Stimulated activated CD8-positive, alpha-beta memory T cell treated with anti-CD3 and anti-CD28 coated beads, Interleukin-15, amount 100 ng/mL, for 24 hours (primary cell): ENCODE measurements at places on chromosomes 6 and 20.
A peak's percentile ranks its signal among the peaks of the same experiment; 100 is the strongest.

- DNase-seq = no peak
Measured at GRCh38 chr6:62059901-62060300, 226.1 kb downstream of the KHDRBS2 start.

- no peak for DNase-seq
Measured at GRCh38 chr6:72363844-72364740, 257.8 kb upstream of the KCNQ5 start.

DNA sequence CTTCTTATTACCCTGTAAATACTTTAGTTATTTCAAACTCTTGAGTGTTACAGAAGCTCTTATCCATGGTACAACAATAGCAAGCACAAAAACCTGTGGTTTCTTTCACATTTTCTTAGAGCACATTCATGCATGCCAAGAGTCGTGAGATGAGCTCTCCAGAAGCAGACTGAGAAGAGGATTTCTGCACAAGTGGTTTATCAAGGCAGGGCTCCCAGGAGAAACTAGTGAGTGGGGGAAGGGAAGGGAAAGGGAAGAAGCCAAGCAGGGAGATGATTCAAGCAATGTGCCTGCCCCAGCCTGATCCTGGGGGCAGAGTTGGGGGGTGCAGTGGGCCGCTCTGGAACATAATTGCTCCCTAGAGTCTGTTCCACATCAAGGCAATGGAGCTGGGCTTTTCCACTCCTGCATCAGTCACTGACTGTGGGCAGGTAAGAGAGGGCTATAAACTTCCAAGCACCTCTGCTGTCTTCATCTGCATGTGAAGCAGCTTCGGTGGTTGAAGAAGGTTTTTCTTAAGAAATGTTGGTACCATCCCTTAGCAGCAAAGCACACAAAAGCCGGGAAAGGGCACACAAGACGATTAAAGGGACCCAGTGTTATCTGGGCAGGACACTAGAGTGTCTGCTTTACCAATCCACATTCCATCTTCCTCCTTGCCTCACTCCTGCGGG, 152.1 kb downstream of the PLCB4 start:
- DNase-seq = no peak

GRCh38 chr20:22779878-22780277, 195.5 kb upstream of the FOXA2 start:
- no peak for DNase-seq

DNA sequence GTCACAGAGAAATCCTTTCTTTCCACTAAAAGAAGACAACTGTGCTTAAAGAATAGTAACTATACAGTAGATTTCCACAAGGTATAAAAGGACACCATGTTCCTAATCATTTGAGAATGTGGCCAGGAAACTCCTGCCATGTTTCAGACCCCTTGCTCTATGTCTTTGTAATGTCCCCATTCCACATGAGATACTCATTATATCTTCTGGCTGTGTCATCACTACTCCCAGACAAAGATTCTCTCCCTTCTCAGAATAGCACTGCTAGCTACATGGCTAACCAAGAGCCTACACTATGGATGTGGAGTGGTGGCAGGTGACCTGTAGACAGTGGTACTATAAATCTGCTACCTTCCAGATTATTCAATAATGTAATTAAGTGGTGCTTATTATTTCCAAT, 218.1 kb upstream of the MCHR2 start:
- DNase-seq = no peak

- DNase-seq = no peak
Measured at GRCh38 chr20:19511931-19512330, 246.1 kb upstream of the RIN2 start.

DNA sequence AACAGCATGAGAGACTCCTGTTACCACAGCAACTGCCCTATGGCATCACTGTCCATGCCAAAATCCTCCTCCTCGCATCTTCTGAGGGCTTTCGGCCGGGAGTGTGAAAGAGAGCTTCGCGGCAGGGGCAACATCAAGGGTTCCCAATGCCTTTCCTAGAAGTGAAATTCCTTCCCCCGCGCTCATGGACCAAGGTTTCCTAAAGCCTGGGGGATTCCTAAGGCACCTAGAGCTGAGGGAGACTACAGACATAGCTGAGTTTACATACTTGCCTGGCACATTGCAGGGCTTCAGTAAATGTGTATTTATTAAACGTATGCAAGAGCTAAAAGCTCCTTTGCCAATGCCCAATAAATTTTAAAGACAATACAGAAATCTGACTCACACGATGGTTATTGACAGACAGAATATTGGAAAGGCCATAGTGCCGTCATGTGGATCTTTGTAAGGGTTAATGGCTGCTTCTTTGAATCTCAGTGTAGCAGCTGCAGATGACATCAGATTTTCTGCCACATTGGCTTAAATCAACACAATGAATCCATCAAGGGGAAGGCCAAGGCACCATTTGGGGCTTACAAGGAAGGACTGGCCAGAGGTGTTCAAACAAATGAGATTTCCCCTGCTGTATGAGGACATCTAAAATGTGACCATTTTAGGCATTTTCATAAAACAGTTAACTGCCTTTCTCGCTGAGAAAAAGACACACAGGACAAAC, 281.2 kb upstream of the JARID2 start:
- DNase-seq = no peak

GRCh38 chr6:113352831-113353230, 504.3 kb upstream of the MARCKS start:
- no peak for DNase-seq

DNA sequence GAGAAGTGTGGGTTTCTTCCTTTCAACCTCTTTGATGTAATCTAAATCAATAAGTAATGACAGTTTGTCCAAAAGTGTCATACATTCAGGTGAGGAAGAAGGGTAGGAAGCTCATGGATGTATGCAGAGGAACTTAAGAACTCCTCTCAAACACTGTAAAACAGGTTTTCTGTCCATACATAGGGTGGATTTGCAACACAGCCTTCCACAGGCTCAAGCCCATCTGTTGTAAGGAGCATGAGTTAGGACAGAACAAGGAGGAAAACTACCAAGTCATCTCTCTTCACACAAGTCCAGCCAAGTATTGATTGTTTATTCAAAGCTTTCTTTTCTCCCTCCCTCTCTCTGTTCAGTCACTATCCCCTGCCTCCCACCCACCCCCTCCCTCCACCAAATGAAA, 49.0 kb upstream of the CDYL start:
- DNase-seq = no peak

DNA sequence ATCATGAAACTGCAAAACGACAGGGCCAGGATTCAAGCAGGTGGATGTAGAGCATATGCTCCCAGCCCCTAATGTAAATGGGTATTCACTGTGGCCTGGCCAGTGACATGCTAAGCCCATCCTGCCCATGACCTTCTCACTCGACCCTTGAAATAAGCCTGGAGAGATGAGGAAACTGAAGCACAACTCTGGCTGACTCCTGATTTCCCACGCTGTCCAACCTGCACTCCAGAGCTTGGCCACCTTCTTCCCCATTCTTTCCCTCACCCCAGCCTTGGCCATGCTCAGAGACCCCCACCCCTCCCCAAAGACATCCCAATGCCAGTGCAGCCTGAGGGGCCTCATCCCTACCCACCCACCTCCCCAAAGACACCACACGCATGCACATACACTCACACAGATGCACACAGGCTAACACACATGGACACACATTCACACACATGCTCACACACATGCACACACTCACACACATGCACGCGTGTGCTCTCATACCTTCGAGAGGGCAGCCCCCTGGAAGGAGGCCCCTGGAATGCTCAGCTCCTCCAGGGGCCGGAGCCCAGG, 12.4 kb downstream of the TFEB start:
- no peak for DNase-seq

DNA sequence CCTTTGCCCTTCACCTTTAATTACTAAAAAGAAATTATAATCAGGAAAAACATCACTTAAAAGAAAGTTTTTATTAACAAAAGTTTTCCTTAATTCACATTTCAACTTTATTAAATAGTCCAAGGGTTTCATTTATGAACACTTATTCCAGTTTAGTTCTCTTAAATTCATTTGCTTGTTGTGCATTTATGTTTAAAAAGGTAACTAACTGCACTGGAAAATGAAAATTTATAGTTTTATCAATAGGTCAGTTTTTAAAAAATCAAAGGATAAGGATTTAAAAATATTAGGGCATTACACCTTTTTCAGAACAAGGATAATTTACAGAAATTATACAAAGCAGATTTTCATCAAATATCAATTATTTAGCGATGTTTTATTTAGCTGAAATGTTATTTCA, 958 bp upstream of the ATP5F1E start:
- DNase-seq = no peak

DNA sequence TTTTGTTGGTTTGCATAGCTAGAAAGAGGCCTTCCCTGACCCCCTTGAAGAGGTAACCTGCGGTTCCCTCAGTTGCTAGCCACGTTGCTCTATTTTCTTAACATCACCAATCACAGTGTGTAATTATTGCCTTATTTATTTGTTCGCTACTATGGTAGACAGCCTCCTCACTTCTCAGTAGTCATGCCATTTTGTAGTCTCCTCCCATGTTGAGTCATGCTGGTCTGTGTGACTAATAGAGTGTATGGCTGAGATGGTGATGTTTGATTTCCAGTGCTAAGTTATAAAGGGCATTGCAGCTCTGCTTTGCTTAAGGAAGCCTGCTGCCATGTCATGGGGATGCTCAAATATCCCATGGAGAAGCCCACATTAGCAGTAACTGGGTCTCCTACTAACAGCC, 236.6 kb upstream of the CHD6 start:
- no peak for DNase-seq

DNA sequence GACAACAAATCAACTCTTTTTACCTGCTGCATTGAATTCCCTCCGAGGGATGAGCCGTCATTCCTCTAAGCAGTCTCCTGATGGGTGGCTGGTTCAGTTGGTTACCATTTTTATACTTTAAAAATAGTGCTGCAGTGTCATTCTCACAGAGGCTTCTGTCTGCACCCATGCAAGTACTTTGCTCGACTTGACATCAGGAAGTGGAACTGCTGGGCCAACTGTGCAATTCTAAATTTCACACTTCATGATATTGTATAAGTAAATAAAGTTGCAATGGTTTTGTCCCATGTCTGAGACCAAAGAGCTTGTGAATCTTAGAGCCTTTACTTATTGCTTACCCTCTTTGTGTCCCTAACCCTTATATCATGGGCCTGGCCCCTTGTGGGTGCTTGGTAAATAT, 2.5 kb downstream of the BTN3A1 start:
- DNase-seq = no peak

DNA sequence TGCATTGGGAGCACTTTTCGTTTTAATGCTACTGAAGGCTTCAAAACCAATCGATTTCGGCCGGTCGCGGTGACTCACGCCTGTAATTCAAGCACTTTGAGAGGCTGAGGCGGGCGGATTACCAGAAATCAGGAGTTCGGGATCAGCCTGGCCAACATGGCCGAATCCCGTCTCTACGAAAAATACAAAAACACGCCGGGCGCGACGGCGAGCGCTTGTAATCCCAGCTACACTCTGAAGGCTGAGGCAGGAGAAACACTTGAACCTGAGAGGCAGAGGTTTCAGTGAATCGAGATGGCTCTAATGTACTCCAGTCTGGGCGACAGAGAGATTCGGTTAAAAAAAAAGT, 58.4 kb downstream of the TRIM38 start:
- no peak for DNase-seq

GRCh38 chr20:32227744-32228688, 20.3 kb downstream of the POFUT1 start:
- DNase-seq = no peak

DNA sequence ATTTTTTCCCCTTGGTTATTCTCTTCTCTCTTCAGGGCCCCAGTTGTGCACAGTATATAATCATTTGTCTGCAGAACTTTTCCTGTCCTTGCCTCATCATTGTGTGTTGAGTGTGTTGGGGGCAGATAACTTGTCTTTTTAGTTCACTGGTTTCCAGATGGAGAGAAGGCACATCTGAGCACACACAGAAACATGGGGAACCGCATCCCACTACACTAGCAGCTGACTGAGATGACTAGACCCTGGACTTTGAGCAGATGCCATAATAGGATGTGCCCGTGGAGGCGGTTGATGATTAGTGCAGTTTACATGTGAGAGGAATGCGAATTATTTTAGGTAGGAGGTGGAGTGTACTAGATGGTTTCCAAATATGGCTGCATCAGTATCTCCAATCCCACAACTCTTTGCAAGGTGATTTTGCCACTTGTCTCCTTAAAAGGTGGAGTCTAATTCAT, 26.5 kb upstream of the SH3BGRL2 start:
- DNase-seq = no peak

- DNase-seq = no peak
Measured at GRCh38 chr6:88124925-88125557, 41.1 kb downstream of the CNR1 start.

DNA sequence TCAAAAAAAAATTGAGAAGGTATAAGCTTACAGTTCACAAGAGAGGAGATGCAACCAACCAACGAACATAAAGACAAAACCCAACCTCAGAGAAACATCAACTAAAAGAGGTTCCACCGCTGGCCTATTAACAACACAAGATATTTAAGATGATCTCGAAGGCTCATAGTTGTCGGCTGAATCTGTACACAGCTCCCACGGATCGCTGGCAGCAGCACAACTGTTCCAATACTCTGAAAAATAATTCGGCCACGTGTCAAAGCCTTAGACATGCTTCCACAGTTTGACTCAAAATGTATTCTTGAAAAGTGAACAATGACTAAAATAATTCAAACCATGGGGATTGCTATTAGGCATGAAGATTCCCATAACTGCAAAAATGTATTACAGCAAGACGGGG, 13.7 kb downstream of the EXOC2 start:
- no peak for DNase-seq

DNA sequence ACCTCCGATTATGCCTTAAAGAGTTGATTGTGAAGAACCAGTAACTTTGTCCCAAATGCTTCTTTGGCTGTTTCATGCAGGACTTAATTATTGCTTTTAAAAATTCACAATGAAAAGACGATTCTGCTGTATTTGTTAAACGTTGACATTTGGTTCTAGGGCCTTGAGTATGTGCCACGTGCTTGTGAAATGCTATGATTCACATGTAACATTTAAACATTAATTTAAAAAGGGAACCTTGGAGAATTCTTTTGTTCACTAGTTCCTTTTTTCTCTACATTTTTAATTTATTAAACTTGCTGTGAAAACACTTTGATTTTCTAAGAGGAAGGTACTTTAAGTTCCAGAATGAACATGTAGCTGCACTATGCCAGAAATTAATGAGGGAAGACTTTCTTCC, 9.5 kb downstream of the GZF1 start:
- no peak for DNase-seq

GRCh38 chr6:148973538-148974208, 226.8 kb downstream of the UST start:
- no peak for DNase-seq

- no peak for DNase-seq
Measured at GRCh38 chr6:1890987-1891386, 281.3 kb downstream of the FOXC1 start.

- peak; percentile 27 for DNase-seq
Measured at GRCh38 chr6:33633462-33634158, 12.5 kb downstream of the ITPR3 start.
